ENCODE measurements at places on chromosomes 12 and 14. TPM values are rescaled to one million over a fixed set of nuclear protein-coding genes. Genes with fewer than 3 reads are reported as not detected.

- DNase-seq, result no peak
Observed at GRCh38 chr14:101527987-101528386, 33.3 kb upstream of the DIO3 start.

DNA sequence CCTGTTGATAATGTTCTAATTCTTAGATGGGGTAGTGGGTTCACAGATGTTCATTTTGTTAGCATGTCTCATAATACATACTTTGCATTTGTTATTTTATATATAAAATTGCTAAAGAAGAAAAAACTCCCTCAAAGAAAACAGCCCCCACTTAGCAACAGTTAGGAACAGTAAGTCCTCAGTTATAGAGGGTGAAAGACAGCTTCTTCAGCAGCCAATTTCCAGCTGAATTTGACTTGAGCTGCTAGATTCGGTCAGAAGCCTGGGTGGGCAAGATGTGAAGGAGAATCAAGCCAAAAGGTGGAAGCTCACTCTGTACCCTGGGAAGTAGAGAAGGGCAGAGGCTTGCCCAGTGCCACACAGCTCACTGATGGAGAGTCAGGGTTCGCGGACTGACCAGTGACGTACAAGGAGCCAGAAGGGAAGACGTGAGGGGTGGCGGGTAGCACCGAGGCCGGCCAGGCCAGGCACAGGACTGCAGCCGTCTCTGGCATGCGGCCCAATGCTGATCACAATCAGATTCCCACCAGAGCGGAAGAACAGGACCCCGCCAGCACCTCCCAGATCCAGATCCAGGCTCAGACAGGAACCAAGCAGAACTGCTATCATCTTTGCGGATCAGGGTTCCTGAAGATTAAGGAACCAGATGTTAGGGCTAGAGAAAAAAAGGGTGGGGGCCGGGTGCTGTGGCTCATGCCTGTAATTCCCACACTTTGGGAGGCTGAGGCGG is 30.4 kb upstream of the VWF start:
- no peak for DNase-seq

- DNase-seq, result no peak
Observed at GRCh38 chr12:120961604-120962531, 16.5 kb upstream of the HNF1A start.

Gene NKX2-1
- total RNA-seq, result not detected

- no peak for DNase-seq
Observed at GRCh38 chr12:22037947-22038346, 8.1 kb upstream of the CMAS start.

Gene DPY19L2
- total RNA-seq, result not detected

- DNase-seq, result no peak
Observed at GRCh38 chr12:29225834-29226233, 76.8 kb downstream of the FAR2 start.
